ENCODE measurements at places on chromosomes 2 and 18.

DNA sequence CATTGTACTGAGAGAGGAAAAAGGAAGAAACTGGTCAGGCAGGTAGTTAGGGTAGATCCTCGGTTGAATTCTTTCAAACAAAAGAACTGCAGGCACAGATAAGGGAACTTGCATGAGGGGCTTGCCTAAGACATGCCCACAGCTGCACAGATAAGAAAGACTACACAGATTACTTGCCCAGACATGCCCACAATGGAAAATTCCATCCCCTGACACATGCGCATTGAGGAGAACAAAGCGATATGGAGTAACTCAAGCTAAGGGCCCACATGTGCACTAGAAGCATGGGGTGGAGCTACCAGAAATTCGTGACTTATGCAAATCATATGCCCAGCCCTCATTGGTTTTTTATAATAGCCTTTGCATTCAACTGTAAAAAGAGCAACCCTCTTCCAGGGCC lies 181.3 kb upstream of the ZNF521 start:
- no peak for DNase-seq

- no peak for DNase-seq
Observed at GRCh38 chr2:74253971-74254310, 55.5 kb downstream of the MTHFD2 start.

DNA sequence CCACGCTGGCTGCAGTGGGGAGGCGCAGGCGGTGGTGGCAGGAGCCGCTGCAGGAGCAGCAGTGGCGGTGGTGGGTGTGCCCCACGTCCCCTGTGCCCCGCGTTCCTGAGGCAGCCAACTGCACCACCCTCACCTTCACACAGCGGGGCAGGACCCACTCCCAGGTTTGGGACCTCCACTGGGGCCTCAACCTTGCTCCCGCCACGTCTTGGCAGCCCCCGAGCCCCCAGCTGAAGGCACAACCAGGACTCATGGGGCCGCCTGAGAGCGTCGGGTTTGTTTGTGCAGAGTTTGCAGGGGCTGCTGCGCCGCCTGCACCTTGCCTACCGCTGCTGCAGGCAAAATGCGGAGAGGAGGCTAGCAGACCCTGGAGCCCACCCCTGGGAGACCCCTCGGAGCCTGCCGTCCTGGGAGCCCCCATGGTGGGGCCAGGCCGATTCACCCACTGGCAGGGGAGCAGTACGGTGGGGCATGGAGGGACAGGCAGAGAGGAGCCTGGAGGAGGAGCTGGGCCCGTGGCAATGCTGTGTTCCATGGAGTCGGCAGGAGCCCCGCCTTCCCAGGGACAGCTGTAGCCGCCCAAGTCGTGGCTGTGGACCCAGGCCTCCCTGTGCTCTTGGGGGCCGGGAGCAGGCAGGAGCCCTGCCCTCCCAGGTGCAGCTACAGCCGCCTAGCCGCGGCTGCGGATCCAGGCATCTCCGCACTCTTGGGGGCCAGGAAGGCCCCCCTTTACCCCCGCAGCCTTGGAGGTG lies 14.7 kb upstream of the EML6 start:
- no peak for DNase-seq

DNA sequence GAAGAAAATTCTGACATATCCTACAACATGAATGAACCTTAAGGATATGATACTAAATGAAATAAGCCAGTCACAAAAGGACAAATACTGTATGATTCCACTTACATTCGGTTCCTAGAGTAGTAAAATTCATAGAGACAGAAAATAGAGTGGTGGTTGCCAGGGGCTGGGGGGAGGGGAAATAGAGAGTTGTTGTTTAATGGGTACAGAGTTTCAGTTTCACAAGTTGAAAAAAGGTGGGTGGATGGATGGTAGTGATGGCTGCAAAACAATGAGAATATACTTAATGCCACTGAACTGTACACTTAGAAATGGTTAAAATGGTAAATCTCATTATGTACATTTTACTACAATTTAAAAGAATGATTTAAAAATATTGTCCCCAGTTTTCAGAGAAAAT lies 53.3 kb upstream of the NFU1 start:
- DNase-seq: no peak

DNA sequence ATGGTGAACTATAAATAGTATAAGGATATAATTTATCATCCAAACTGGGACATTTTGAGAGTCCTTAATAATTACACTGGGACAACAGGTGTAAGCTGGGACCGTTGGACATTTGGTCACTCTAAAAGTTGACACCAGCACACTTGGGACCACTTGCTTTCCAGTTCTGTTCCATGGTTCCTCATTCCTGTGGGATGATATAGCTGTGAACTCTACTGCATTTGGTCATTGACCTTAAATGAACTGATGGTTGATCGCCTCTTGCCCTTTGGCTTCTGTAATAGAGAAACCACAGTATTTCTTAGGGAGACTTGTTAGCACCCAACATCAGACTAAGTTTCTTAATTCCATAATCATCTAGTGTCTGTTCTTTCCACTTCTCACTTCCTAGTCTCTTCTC lies 46.7 kb downstream of the EML6 start:
- DNase-seq: no peak

GRCh38 chr2:109294523-109294922 lies 165.5 kb downstream of the SH3RF3 start:
- no peak for DNase-seq

DNA sequence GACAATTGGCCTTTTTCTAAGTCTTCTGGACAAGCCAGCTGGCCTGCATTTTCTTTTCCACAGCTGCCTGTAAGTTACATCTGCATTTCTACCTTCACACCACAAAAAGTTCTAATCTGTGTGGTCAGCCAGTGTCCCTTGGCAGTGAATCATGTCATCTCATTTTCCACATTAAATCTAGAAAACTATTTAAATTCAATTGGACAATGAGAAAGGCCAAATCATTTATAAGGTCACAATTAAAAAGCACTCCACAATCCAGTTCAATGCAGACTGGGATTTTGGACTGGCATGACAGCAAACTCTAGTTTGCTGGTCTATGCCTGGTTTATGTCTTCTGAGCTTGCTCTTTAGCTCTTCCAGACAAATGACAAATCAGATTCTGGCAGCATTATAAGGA lies 494.2 kb upstream of the SPHKAP start:
- no peak for DNase-seq

DNA sequence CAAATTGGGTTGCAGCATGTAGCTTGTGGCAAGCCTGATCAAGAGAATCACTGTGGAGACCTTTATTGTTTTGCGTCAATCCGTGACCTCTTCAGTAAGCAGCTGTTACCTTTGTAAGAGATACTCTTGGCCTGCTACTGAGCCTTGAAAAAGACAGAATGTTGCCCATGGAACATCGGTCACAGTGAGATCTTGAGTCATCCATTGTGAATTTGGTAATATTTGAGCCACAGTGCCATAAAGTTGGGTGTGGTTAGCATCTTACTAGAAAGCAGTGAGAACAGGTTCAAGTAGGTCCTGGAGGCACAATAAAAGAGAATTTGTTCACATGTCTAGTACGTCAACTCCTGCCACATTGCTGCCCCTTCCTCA lies 12.7 kb upstream of the EFR3B start:
- DNase-seq: no peak

DNA sequence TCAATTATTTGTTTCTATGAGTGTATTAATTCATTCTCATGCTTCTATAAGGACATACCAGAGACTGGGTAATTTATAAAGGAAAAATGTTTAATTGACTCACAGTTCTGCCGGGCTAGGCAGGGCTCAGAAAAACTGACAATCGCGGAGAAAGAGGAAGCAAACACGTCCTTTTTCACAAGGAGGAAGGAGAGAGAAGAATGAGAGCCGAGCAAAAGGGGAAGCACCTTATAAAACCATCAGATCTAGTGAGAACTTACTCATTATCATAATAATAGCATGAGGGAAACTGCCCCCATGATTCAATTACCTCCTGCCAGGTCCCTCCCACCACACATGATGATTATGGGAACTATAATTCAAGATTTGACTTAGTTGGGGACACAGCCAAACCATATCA lies 294.0 kb downstream of the DSC3 start:
- DNase-seq: no peak

Data from kidney epithelial cell (primary cell).